Stimulated activated CD8-positive, alpha-beta memory T cell treated with anti-CD3 and anti-CD28 coated beads, Interleukin-7, amount 100 ng/mL, for 4 hours (primary cell): ENCODE measurements at places on chromosomes 11 and 22.

DNA sequence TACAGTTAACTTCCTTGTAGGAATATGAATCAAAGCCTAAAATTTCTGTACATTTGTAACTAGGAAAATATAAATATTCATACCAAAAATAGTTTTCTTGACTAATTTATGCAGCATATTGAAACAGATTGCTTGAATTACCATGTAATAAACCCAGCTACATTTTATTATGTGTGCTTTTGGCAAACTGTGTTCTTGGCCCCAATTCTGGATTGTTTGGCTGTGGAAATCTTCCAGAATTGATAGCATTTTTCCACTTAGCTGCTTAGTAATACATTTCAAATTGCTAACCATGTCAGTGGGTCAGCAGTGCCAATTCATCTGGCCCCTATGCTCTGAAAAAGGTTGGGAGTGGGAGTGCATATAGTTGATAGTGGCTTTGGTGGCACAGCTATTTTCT is 32.3 kb downstream of the PDHX start:
- no peak for DNase-seq

DNA sequence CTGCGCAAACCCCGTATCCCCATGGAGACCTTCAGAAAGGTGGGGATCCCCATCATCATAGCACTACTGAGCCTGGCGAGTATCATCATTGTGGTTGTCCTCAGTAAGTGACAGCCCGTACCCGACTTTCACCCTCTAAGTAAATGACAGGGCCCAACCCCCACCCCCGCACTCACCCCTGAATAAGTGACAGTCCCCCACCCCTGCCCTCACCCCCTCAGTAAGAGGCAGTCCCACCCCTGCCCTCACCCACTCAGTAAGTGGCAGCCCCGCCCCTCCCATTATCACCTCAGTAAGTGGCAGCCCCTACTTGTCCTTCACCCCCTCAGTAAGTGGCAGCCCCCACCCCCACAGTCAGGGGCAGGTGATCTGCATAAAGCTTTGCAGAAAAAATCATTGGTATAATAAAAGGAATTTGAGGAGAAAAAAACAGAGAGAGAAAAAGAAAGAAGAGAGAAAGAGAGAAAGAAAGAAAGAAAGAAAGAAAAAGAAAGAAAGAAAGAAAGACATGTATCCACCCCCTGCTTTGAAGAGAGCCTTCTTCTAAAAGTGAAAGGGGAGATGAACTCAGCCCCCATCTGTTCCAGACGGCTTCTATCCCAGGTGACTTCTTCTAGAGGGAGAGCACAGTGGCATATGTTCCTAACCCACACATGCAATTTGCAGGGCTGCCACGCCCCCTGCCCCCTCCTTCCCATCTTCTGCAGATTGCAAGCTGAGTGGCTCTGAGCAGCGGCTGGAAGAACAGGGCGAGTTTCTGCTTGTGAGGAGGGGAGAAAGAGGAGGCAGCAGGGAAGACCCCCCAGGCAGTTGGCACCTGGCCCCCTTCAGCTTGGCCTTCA is 12.5 kb upstream of the SMIM35 start:
- DNase-seq = no peak

DNA sequence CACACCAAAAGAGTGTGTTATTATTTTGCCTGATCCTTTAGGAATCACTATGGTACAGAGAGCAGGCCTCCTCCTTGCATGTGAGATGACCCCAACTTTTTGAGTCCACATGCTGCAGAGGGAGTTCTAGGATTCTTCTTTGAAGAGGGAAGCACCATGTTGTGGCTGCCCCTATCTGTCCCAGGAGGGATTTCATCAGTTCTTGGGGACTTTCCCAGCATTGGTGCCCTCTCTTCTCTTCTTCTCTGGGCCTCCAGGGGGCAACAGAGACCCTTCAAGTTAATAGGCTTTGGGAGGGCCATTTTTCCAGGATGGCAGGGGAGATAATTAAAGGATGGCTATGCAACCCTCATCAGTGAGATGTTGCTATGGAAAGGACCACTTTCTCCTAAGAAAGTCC is 3.6 kb downstream of the MMP1 start:
- DNase-seq = no peak

- DNase-seq = no peak
Observed at GRCh38 chr11:132840660-132841059, 691.6 kb downstream of the OPCML start.

DNA sequence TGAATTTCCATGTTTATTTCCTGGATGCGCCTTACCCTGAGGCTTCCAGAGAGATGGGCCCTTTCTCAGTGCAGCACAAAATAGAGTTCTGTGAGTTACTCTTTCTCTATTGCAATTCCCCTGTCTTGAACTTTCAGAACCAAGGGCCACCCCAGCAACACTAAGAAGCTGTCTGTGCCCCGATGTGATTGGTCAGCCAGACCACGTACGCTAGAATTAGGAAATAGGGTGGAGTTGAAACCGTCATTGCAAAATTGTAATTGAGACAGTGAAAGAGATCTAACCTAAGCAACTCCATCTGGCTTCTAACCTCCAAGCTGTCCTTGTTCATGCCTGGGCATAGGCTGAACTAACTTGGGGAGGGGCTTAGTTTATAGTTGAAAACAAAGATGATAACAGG is 981.3 kb downstream of the OPCML start:
- DNase-seq = no peak

GRCh38 chr11:28922386-28922981 is 814.3 kb downstream of the METTL15 start:
- no peak for DNase-seq

GRCh38 chr11:107457205-107457557 is 444 bp downstream of the CWF19L2 start:
- DNase-seq = no peak

GRCh38 chr11:2998073-2998850 is 6.1 kb upstream of the NAP1L4 start:
- no peak for DNase-seq

GRCh38 chr11:69958308-69958707 is 119.8 kb upstream of the ANO1 start:
- no peak for DNase-seq

GRCh38 chr11:112161012-112161411 is 2.9 kb downstream of the IL18 start:
- DNase-seq = no peak

GRCh38 chr11:27173545-27173944 is 132.9 kb downstream of the BBOX1 start:
- DNase-seq = no peak

DNA sequence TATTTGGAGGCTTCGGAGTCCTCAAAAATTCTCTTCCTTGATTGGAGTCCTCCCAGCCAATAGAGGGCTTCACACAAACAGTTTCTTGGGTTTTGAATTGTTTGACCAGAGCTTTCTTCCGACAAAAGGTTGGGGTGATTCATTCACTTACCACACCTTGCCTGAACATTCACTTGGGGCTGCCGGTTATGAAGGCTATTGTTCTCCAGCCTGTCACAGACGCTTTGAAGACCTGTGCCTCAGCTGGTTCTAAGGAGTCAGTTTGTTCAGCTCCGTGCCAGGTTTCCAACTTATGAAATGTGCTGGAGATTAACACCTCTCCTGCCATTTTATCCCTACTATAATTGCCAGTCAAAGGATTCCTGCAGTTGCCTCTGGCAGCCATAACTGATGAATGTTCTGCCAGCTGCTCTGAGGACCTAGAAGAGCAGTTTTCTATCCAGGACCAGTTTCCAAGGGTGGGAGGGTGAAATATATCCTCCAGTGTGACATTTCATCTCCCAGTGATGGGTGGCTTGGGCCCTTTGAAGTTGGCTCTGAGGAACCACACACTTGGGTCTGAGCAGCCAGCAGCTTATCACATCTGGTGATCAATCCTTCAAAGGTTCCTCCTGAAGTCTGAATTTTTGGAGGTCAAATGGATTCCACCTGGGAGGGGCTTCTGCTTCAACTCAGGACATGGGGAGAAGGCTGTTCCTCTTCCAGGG is 31.4 kb downstream of the LIMK2 start:
- DNase-seq = no peak
